Hippocampal formation (tissue), 2 donors: ENCODE measurements at places on chromosomes 4 and X.
A peak's percentile ranks its signal among the peaks of the same experiment; 100 is the strongest.

- DNase-seq, result no peak
These were observed 436.7 kb downstream of the MID1IP1 start for GRCh38 chrX:39238006-39238405.

DNA sequence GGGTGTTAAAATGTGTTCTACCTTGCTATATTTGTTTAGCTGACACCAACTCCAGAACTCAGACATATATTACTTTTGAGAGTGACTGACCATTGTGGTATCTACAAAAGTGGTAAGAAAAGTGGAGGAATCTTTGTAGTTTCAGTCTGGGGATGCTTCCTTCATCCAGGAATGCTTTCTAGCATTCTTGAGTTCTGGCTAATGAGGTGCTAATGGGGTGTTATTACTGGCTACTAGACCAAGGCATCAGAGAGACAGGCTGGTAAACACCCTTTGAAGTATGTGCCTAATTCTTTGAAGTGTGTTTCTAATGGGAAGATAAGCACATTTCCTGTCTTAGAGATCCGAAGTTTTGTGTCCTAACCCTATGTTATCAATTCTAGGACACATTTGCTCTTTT is 310.4 kb downstream of the SPRY1 start:
- DNase-seq, result no peak

- DNase-seq, result no peak
These were observed 2637.0 kb downstream of the PCDH7 start for GRCh38 chr4:33357121-33357520.

DNA sequence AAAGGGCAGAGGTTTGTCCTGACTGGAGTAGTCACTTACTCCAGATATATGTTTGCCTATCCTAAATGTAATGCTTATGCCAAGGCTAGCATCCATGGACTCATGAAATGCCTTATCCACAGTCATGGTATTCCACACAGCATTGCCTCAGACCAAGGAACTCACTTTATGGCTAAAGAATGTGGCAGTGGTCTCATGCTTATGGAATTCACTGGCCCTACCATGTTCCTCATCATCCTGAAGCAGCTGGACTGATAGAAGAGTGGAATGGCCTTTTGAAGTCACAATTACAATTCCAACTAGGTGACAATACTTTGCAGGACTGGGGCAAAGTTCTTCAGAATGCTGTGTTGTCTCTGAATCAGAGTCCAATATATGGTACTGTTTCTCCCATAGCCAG is 1014.8 kb downstream of the RAPGEF2 start:
- no peak for DNase-seq

DNA sequence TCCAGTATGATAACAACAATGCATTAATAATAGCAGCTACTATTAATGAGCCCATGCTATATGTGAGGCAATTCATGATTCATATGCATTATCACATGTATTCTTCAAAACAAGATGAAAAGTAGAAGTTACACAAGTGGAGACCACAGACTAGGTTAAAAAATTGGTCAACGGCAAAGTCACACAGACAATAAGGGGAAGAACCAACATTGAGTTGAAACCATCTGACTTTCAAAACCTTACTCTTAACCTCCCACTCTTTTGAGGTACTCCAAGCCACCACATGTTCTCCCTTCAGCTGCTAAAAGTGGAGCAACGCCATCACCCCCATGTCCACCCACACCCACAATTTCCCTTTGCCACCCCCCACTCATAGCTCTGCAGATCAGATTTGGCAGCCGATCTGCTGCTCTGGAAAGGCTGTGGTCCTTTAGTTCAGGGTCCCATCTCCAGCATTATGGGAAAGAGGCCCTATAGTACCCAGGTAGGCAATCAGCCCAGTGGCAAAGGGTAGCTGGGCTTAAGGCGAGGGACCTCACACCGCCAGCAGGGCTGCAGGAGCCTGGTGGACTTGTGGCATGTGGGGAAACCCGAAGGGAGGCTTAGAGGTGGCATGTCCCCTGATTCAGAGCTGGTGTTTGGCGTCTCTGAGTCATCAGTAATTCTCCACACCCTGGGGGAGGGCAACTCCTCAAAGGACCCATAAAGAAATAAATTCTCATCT is 33.5 kb upstream of the CYBB start:
- DNase-seq, result no peak

DNA sequence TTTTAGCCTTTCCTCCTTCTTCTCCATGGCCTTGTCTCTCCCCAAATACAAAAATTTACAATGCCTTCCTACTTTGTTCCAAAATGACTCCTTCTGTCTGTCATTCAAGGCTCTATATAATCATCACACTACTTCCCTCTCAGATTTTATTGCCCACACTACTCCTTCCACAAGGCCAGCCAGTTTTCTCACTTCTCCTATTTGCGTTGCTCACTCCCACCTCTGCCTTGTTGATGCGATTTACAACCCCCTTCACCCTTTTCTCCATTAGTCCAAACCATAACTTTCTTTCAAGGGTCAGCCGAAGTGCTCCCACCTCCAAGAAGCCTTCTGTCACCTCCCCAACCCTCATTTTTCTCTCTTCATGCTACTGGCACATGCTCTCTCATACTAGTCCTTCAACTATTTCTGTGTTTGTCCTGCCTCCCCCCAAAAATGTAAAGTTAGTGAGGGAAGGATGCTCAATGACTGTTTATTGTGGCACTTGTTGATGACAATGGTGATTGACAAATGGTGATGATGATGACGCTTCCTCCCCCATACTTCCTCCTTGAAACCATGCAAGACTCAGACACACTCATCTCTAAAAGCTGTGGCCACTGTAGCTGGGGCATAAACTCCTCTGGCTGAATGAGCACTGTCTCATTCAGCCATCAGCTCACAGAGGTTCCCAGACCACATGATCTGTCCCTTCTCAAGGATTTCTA is 2.7 kb upstream of the XKRX start:
- DNase-seq, result no peak

DNA sequence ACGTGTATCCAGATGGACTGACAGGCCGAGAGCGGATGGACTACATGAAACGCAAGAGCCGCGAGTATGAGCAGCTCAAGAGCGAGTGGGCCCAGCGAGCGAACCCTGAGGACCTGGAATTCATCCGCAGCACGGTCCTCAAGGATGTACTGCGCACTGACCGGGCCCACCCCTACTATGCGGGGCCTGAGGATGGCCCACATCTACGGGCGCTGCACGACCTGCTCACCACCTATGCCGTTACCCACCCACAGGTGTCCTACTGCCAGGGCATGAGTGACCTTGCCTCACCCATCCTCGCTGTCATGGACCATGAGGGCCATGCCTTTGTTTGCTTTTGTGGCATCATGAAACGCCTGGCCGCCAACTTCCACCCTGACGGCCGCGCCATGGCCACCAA is 14.6 kb upstream of the RBM3 start:
- DNase-seq, result no peak

GRCh38 chr4:103008875-103009729 is 10.4 kb downstream of the SLC9B1 start:
- DNase-seq, result peak; percentile 76

DNA sequence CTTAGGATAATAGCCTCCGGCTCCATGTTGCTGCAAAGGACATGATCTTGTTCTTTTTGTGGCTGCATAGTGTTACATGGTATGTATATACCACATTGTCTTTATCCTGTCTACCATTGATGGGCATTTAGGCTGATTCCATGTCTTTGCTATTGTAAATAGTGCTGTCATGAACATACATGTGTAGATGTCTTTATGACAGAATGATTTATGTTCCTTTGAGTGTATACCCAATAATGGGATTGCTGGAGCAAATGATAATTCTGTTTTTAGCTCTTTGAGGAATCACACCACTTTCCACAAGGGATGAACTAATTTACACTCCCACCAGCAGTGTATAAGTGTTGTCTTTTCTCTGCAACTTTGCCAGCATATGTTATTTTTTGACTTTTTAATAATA is 4.6 kb downstream of the RAB33B start:
- DNase-seq, result no peak

- DNase-seq, result no peak
These were observed 15.6 kb upstream of the UGT2A1 start for GRCh38 chr4:69668680-69669079.

DNA sequence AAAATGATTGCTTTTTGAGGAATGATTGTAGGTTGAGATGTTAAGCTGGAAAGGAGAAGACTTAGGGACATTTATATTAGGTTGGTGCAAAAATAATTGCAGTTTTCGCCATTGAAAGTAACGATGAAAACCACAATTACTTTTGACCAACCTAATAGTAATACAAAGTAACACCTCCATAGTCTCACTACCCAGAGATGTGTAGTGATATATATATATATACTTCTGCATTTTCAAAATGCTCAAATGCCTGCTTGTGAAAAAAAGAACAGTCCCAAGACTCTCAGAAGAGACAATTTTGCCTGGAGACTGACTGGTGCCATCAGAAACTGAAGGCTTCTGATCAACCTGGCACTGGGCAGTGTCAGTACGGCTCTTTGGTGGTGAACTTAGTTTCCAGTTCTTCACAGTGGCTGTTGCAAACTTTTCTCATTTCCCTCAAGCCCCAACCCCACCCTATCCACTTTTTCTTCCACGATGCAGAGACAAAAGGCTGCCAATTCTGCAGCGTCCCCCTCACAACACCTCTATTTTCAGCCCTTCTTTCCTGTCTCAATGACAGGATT is 35.1 kb upstream of the TAPT1 start:
- DNase-seq, result no peak

DNA sequence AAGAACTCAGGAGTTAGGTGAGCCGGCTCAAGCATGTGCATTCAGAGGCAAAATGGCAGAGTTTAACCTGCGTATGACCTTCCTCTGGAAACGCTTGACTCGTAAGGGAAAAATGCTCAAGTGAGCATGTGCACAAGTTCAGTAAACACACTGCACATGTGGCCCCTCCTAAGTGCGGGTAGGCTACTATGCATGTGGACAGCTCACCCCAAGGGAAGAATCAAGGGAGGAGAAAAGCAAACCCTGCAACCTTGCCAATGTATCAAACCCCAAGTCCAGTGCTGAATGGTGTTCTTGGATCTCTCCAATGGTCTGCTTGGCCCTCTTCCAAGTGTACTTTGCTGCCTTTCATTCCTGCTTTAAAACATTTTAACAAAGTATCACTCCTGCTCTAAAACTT is 407.1 kb downstream of the ADAM29 start:
- DNase-seq, result no peak

GRCh38 chrX:1393871-1394615 is 2.1 kb upstream of the SLC25A6 start:
- no peak for DNase-seq

GRCh38 chr4:13093170-13093569 is 391.0 kb downstream of the RAB28 start:
- DNase-seq, result no peak

DNA sequence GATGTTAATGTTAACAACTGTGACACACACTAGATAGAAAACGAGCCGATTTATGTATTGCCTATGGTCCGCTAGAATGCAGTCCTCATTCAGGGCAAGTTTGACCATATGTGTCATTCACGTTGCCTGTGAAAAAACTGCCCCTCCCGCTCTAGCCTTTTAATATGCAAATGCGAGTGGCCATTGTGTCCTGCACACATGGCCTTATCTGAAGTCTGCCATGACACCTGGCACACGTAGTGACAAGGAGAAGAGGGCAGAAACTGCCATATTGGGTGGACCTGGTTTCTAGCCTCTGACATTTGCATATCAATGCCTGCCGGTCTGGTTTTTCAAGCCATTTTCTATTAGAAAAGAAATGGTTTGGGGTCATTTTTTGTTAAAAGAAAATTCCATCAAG is 303.3 kb upstream of the TECRL start:
- no peak for DNase-seq

GRCh38 chr4:165814256-165815020 is 58.6 kb upstream of the TLL1 start:
- DNase-seq, result no peak

DNA sequence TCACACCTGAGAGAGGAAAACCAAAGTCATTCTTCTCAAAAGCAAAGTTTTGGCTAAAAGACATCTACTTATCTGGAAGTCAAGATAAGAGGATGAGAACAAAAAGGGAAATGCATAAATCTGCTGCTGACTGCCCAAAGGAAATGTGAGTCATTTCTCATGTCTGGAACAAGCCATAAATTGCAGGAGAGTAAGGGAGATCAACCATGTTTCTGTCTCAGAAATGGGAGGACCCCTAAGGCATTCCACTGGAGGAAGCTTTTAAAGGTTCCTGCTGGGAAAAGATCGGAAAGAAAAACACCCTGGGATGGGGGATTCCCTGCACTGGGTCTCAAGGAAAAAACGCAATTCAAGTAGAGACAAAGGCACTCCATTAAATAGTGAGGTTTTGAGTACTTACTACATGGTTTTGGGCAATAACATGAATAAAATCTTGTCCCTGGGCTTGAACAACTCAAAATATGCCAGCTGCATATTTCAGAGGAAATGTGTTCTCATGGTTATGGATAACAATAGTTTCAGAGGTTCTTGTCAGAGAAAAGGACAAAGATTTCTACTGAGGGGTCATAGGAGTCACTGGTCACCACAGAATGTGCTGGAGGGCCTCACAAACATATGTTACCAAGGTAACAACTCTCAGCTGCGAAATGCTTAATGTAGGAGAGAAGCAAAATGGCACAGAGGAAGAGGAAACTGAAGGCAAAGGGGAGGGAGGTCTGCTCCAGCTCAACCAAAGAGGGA is 19.3 kb downstream of the GPR143 start:
- no peak for DNase-seq

DNA sequence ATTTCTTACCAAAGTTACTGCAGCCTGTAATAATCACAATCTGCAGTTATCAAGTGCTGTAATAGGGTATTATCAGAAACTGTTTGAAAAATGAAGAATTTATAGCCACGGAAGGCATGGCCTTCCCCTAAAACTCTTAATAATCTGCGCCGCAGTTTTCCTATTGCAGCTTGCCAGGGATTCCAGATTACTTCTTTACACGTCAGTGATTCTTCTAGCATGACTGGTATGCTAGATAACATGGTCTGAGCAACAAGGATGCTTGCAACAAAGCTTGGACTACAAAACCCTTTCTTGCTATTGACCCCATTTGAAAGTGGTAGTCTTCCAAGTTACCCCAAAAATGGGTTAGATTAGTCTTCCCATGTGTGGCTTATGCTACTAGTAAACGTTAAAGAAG is 47.2 kb upstream of the GK2 start:
- DNase-seq, result no peak

- DNase-seq, result no peak
These were observed 49.2 kb upstream of the FHL1 start for GRCh38 chrX:136097871-136098805.

GRCh38 chr4:122803788-122804208 is 22.8 kb upstream of the FGF2 start:
- DNase-seq, result no peak

- DNase-seq, result no peak
These were observed 1240.7 kb downstream of the C4orf33 start for GRCh38 chr4:130336585-130337217.

GRCh38 chr4:102308032-102308799 is 37.1 kb downstream of the SLC39A8 start:
- DNase-seq, result no peak

- no peak for DNase-seq
These were observed 655.6 kb upstream of the GALNTL6 start for GRCh38 chr4:171157462-171158082.

DNA sequence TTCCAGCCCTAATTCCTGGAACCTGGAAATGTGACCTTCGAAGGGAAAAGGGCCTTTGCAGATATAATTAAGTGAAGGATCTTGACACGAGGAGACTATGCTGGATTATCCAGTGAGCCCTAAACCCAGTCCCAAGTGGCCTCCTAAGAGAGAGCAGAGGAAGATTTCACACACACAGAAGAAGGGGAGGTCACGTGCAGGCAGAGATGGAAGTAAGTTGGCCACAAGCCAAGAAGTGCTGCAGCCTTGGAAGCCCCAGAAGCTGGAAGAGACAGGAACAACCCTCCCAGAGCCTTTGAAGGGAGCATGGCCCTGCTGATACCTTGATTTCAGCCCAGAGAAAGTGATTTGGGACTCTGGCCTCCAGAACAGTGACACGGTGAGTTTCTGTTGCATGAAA is 51.9 kb downstream of the EVC2 start:
- DNase-seq, result no peak

GRCh38 chrX:12548341-12548740 is 242.9 kb upstream of the PRPS2 start:
- DNase-seq, result no peak
